ENCODE measurements at places on chromosomes 6 and 20.

- no peak for DNase-seq
Observed at GRCh38 chr20:1169224-1169623, 15.6 kb downstream of the TMEM74B start.

DNA sequence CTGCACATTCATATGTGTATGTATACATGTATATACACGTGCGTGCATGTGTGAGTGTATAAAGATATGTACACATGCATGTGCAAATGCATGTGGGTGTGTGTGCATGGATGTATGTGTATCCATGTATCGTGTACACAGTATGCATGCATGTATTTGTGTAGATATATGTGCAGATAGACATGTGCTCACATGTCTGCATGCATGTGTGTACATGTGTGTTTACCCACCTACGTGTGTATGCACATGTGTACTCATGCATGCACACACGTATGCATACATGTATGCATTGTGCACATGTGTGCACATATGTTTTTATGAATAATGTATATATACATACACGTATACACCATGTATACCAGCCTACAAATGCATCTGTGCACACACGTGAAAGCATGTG lies 80.3 kb upstream of the ZNF322 start:
- DNase-seq = no peak

- DNase-seq = no peak
Observed at GRCh38 chr6:18471232-18471964, 84.2 kb downstream of the RNF144B start.

DNA sequence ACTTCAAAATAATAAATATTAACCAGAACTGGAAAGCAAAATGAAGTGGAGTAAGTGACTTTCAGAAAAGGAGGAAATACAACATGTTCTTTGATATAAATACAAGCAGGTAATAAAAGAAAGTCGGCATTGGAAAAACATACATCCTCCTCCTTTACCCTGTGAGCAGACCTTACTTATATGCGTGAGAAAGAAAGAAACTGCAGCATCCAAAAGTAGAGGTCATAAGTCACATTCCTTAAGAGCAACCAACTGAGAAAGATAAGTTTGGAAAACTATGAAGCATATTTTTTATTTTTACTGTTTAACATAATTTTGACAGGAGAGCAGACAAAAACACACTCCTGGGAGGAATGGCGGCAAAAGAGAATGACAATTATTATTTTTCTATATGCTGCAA lies 155.5 kb downstream of the HACE1 start:
- DNase-seq = no peak

DNA sequence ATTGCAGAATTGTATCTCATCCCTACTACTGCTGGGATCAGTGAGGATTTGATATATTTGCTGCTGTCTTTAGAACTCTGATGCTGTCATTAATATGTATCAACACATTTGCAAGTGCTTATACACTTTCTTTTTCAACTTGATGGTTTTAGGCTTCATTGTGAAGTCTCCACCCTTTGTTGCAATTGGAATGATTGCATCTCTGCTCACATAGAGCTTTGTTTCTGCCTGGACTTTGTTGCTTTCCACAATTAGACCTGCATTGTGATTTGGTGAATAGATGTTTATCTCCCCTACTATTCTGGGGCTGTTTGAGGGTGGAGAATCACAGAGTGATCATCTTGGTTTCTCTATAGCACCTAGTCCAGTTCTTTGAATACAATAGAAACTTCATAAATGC lies 666.7 kb downstream of the EPM2A start:
- DNase-seq = no peak

DNA sequence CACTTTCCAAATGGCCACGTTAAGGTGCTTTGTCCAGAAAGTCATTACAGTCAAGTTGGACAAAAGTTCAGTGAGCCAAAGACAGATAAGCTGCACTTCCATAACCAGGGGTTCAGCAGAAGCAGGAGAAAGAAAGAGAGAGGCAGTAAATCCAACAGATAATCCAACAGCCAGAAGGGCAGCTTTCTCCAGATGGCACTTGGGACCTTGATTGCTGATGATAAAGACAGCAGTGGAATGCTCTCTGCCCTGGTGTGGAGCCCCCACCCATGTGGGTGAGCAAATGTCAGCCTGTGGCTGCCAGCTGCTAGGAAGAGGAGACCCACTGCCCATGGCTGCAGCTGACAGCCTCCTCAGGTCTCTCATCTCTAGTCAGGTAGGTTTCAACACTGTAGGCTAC lies 18.7 kb upstream of the NRSN1 start:
- no peak for DNase-seq

Measured in CD4-positive, alpha-beta T cell treated with Interleukin-12 subunit alpha and Interleukin-12 subunit beta, for 1 hour (primary cell).